NCI-H774 (cell line): ENCODE measurements at places on chromosomes 11 and 22.

DNA sequence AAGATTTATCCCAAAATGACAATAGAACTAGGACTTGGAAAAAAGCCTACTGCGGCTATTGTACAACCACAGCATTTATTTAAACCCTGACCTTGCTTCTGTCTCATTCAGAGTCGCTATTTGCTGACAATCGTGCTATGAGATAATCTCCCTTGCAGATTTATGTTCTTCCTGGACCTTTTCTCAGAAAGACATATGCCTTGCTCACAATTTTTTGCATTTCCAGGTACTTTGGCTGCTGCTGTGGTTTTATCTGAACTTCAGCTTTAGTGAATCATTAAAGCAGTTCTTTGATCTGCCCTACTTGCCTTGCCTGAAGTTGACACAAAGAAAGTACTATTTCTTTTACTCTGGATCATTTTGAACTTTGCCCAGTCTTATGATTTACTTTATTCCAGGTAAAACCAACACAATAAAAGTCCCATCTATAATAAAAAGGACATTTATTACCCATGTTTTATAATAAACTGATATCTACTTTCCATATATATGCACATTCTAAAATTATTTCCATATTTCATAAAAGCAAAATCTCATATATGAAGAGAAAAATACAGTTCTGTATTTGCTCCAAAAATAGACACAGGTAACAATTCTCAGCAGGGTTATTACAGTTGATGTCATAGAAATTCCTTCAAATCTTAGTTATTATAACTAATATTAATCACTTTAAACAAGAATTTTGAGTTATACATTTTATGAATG lies 63.4 kb upstream of the CARD18 start:
- no peak for DNase-seq

DNA sequence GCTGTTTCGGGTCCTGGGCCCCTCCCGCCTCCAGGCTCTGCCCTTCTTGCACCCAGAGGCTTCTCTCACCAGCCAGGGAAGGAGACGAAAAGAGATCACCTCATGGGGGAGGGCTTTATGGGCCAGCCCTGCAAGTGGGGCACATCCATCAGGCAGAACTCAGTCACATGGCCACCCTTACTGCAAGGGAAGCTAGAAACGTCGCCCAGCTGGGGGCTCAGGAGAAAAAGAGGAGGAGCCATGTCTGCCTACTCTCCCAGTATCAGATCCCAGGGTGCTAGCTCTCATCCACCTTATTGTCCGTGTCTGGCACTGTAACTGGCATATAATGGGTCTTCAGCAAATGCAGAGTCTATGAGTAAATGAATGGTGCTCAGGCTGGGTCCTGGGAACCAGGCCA lies 24.2 kb downstream of the MFNG start:
- no peak for DNase-seq

- no peak for DNase-seq
Observed at GRCh38 chr11:35183326-35183925, 44.5 kb downstream of the CD44 start.

GRCh38 chr11:43951231-43951630 lies 8.8 kb downstream of the C11orf96 start:
- no peak for DNase-seq

GRCh38 chr11:132977746-132978145 lies 554.6 kb downstream of the OPCML start:
- no peak for DNase-seq

DNA sequence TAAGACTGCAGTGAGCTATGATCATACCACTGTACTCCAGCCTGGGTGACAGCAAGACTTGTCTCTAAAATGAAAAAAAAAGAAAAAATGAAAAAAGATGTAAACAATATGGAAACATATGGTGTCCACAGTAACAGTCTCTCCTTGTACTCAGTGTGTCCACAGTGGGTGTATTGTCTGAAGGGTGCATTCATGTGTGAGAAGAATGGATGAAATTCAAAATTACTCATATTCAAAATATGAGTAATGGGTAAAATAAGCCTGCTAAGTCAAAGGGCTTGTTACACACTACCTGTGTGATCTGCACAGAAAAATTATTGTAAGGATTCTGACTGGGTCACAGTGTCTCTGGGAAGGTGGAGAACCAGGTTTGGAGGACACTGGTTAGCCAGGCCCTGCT lies 26.9 kb downstream of the PPFIA1 start:
- no peak for DNase-seq

GRCh38 chr11:64970731-64971151 lies 1.2 kb downstream of the MAJIN start:
- no peak for DNase-seq

DNA sequence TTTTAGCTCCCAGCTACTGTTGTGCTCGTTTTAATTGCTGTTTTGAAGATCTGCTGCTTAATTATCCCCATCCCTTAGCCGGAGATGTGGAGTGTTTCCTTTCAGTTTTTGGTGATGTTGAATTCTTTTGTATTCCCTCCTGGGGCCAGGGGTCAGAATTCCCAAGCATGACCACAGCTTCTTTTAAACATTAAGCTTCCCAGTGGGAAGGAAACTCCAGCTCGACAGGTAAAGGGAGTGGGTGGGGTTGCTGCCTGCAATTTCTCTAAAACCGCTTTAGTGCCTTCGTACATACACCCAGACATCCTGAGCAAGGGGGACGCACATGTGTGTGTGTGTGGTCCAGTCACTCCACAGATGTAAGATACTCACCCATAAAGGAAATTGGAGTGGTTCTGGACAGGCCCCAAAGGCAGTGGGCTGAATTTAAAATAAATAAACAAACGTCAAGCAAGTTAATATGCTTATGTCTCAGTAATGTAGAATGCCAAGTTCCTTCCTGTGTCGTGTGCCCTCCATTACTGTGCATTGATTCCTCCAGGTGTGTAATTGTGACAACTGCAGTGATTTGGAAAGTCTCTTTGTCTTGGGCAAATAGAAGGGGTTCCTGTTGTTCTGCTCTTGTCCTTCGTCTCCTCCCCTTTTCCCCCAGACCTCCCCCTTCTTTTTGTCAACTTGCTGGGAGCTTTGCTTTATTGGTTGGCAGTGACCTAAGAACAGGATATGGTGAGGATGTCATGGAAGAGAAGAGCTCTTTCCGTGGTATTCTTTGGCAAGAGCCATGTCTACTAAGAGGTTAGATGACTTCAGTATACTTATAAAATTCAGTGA lies 19.2 kb upstream of the ADSL start:
- DNase-seq, result no peak

- no peak for DNase-seq
Observed at GRCh38 chr22:28629420-28630176, 50.0 kb downstream of the TTC28 start.

GRCh38 chr11:133732109-133732674 lies 113.1 kb downstream of the SPATA19 start:
- DNase-seq, result no peak

DNA sequence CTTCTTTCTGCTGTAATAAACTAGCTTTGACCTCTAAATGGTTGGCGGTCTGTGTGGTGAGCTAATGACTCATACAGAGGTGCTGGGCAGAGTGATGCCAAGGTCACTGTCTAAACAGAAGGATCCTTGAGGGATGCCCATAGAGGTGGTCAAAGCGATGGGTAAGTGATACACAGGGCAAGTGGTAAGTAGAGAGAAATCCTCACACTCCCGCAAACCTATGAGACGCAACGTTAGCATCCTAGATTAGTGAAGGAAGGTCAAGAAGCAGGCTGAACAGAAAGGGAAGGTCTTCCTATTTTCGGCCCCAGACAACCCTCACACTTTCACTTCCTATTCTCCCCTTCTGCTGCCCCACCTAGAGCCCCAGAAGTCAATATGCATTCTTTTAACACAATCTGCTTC lies 65.6 kb upstream of the SESN3 start:
- no peak for DNase-seq

- no peak for DNase-seq
Observed at GRCh38 chr11:29482510-29482909, 534.3 kb downstream of the KCNA4 start.

- peak; percentile 40 for DNase-seq
Observed at GRCh38 chr11:30016588-30017363, at the start of gene KCNA4. KCNA4 (minus strand) TSS chr11:30017030; CDS start chr11:30012678, 4,352 bp downstream.

- DNase-seq, result no peak
Observed at GRCh38 chr22:38942702-38943101, 14.7 kb upstream of the APOBEC3A start.

DNA sequence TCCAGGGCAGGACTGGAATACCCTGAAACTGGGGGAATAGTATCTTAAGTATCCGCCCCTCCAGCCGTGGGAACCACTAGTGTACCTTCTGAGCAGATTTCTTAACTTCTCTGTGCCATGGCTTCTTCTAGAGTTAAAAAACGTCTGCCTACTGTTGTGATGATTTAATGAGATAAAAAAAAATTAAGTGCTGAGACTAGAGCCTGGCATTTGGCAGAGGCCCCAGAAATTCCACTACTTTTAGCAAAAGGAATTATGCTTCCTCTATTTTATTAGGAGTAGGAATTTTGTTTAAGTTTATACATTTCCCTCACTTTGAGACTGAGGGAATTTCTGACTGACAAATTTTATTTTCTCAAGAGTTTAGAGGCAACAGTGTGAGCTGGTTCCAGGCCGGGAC lies 371.2 kb upstream of the B3GAT1 start:
- DNase-seq, result no peak

DNA sequence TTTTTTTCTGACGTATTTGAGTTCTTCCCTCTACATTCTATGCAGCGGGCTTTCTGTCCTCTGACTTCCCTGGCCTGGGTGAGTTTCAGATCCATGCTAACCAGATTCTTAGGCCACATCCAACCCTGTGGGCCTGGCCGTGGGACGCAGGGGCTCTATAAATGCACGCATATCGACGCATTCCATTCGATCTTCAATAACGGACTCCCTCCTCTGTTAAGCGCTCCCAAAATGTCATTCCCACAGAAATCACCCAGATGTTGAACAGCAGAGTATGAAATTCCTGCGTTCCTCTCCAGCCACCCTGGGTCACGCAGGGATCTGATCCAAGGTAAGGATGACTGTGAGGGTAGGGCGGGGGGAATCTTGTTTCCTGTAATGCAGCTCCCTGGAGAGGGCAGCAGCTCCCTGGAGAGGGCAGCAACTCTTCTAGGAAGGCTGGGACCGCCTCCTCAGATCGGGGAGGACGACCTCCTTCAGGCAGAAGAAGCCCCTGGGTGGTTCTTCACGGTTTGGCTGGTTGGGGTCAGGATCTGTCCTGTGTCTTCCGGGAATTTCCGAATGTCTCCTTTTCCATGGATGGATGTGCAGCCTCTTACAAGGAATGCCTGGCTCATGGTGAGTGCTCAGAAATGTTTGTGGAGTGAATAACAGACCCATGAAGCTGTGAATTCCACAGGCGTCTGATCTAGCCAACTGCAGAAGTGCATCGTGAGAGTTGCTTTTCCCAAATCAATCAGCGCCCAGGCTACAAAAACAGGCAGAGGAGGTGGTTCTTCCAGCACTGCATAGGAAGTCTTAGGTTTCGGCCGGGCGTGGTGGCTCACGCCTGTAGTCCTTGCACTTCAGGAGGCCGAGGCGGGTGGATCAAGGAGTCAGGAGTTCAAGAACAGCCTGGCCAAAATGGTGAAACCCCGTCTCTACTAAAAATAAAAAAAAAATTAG lies 12.2 kb downstream of the MRGPRD start:
- no peak for DNase-seq

- DNase-seq, result no peak
Observed at GRCh38 chr11:60910711-60911380, 3.1 kb upstream of the TMEM109 start.

DNA sequence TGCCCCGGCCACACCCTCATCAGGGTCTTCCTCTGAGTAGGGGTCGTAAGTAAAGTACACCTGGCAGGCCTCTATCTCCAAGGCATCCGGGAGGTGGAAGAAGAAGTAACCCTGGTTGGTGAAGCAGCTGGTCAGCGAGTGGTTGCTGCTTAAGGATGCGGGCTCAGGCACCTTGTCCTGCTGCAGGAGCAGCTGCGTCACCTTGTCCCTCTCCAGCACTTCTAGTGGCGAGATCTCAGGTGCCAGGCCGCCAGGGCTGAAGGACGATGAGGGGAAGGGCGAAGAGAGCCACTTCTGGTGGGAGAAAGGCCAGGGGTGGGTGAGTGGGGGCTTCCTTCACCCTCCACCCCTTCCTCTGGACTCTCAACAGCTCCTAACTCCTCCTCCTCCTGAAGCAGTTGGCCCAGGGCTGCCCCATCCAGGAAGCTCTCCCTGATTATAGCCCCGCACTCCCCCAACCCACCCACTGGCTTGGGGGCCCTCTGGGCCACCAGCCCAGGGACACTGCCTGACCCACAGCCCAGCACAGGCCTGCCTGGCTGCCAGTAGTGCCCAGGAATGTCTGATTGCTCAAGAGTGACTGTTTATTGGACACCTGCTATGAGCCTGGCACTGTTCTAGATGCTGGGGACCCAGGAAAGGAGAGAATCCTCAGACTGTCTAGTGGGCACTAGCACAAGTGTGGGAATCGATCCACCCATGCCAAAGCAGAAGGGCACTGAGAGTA lies 19.2 kb upstream of the TMPRSS6 start:
- no peak for DNase-seq

DNA sequence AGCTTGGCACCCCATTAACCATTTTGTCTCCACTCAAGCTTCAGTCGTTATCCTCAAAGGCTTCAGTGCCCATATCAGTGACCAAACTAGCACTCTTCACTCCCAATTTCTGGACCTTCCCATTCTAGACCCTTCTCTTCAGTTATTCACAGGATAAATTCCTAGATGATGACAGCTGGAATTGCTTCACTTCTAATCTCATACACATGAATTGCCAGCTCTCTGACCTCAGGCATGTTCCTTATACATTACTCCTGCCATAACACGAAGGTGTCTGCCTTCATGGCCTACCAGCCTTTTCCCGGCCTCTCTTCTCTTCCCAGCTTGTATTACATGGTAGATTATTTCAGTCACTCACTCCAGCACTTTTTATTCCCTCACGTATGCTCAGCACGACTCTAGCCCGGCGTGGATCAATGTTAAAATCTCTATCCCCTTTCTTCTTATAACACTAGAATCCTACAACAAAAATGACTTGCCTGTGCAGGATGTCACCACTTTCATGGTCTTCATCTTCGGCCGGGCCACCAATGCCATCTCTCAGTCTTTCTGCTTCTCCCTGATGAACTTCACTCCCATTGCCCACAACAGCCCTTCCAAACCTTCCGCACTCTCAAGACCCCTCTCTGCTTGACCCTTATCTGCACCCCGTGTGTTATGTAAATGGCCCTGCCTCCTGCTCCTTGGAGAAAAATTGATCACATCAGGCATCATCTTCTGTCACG lies 36.9 kb downstream of the EIF3F start:
- DNase-seq, result no peak

DNA sequence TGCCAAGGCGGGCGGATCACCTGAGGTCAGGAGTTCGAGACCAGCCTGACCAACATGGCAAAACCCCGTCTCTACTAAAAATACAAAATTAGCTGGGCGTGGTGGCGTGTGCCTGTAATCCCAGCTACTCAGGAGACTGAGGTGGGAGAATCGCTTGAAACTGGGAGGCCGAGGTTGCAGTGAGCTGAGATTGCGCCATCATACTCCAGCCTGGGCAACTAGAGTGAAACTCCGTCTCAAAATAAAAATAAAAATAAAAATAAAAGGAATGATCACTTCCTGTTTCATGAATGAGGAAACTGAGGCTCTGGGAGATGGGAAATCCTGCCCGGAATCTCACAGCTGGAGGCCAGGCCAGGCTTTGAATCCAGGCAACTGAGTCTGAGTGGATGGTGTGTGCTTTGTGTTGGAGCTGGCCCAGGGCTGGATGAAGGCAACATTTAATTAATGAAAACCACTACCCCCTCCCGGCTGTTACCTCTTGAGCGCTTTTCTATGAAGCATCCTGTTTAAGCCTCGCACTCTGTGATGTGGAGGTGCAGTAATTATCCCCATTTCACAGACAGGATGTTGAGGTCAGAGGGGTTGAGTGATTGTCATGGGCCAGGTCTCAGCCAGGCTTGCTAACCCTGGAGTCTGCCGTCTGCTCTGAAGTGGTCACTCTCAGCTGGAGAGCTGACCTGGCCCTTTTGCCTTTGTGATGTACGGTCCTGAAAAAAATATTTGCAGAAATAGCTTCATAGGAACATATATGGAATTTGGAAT lies 27.8 kb downstream of the LRP5 start:
- no peak for DNase-seq
